ENCODE measurements at places on chromosomes 16 and 17. TPM values are rescaled to one million over a fixed set of nuclear protein-coding genes. Genes with fewer than 3 reads are reported as not detected.
A peak's percentile ranks its signal among the peaks of the same experiment; 100 is the strongest.

Gene CTU2
- total RNA-seq = 39.0 TPM

Gene VTN
- total RNA-seq = 1.3 TPM

DNA sequence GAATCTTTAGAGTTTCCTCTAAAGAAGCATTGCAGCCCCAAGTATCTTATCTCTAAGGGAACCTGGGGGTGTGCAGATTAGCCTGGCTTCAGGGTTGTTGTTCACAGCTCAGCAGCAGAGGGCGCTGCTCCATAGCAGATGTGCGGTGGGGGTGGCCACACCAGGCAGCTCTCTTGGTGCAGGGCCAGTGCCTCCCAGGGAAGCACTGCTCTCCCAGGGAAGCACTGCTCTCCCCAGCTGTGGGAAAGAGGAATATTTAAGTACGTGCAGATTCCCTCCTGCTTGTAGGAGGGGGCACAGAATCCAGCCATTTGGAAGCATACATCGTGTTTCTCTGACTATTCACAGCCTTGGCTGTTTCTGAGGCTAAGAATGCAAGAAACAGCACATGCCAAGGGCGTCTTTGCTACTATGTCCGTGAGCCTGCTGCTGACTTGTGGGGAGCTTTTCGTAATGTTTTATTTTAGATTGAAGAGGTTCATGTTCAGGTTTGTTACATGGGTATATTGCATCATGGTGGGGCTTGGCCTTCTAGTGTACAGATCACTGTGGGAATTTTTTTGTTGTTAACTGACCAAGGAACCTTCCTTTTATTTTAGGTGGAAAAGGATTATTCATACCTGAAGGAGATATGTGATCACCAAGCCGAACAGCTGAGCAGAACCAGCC lies 217.8 kb downstream of the SPECC1 start:
- peak; percentile 70 for DNase-seq

DNA sequence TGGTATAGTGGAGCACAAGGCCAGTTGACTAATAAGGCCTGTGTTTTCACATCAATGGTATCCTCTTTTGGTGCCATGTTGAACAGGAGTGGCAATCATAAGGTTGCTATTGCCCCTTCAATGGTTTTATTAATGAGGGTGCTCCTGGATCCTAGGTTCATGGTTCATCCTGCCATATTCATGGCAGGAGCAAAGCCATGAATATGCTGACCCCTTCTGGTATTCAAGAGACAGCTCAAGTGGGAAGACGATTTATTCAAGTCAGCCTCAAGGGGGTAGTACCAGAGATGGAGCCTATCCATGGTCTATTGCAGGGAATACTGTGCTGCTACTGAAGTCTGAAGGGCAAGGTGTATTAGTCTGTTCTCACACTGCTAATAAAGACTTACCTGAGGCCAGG lies 2.6 kb downstream of the ABCA9 start:
- DNase-seq = no peak

DNA sequence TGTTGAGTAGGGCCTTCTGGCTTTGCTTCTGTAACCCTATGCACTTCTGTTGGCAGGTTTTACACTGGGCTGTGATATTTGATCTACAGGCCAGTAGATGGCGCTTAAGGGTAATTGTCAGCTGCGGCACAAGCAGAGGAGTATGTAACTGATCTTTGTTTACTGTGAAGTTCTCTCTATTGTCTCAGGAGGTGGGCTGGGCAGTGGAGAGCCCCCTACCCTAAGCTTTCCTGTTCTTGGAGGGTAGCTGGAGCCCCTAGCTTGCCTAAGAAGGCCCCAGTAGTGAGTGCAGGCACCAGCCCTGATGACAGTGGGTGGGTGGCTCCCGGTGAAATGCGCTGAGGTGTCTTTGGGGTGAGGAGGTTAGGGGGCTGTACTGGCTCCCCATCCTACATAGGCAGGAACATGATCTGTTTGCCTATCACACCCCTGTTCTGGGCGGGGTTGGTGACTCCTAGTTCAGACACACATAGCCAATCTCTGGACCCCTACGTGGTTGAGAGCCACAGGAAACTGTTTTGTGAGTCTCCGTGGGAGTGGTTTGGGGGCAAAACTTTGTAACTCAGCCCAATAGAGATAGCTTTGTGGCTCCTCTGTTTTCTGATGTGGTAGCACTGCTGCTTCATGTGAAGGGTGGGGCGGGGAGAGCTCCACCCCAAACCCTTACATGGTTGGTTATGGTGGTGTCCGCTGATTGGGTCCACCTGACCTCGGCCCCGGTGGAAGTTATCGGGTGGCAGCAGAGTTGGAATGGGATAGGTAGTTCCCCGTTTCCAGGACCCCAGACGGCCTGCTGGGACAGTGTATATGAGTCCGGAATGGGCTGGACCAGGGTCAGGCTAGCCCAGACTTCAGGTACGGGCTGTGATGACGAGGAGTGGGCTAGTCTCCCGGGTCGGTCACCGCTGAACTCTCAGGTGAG lies 60.4 kb downstream of the SLFN11 start:
- peak; percentile 86 for DNase-seq

DNA sequence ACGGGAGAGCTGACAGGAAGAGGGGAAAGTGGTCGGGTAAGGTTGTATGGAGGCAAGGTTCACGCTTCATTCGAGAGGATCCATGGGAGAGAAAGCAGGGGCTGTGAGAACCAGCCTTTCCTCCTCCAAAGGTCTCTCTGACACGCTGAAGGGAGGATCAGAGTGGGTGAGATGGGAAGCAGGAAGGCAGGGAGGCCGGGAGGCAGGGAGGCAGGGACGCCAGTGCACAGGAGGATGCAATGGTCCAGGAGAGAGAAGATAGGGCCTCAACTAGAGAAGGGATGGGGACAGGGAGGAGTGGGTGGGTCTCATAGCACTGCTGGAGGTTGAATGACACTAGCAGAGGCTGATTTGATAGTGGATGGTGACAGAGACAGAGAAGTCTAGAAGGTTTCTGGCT lies 54.1 kb downstream of the PIMREG start:
- no peak for DNase-seq

- DNase-seq = no peak
These were observed 101.4 kb downstream of the MAP2K4 start for GRCh38 chr17:12122075-12122474.

DNA sequence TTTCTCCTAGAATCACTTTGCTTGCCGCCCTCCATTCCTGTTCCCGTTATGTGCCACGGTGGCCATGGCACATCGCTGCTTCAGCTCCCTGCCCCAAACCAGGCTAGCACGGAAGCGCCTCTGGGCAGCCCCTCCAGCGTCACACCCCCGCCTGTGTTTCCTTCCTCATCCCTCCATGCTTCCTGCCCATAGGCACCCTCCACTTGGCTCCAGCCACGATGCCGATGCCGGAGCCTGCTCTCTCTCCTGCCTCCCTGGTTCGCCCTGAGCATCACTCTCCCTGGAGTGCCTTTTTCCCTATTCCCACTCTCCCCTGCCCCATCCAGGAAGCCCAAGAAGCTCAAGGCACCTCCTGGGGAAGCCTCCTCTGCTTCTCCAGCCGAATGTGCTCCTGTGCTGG lies 3.2 kb upstream of the ARHGAP23 start:
- DNase-seq = no peak

GRCh38 chr16:88752386-88753002 lies 32.5 kb downstream of the PIEZO1 start:
- no peak for DNase-seq

- DNase-seq = no peak
These were observed 244.6 kb upstream of the MAF start for GRCh38 chr16:79845033-79845733.

DNA sequence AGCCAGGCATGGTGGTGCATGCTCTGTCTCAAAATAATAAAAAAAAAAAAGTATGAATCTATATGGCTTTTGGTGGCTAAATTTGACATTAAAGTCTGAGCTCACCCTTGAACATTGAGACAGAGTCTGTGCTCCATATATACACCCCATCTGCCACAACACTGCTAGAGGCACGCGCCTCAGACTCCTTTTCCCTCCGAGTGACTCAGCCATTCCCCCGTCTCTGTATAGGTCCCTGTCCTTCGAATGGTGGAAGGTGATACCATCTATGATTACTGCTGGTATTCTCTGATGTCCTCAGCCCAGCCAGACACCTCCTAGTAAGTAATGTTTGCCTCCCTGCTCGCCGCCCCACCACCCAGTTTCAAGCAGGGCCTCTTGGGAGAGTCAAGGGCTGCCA lies 4.5 kb upstream of the EFNB3 start:
- DNase-seq = no peak

GRCh38 chr17:73351764-73352163 lies 40.0 kb upstream of the CDC42EP4 start:
- no peak for DNase-seq

DNA sequence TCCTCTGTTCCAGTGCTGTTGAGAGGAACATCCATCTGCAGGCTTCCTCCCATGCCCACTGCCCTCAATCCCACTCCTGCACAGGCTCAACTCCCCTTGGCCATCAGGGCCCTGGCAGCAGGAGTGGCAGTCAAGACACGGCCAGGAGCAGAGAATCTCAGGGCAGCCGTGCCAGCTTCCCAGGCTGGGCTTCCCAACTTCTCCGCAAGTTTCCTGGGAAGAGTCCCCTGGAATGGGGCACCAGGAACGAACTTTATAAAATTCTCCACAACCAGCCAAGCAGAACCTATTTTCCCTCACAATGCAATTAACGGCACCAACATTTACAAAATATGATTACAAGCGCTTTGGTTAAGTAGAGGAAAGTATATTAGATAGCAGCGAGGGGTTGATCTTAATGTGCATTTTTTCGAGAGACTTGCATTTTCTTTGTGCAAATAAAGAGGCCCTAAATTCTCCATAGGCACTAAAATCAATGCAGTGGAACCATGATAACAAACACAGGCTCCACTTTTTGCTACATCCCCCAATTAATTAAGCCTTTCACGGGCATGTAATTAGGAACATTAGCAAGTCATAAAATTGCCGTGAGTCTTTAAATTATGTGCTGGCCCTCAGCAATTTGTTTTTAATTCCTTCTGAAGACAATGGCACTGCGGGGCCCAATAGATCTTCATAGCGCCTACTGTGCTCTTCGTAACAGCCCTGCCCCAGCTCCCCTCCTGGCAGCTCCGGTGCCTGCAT lies 99.9 kb upstream of the LHX1 start:
- DNase-seq = no peak

DNA sequence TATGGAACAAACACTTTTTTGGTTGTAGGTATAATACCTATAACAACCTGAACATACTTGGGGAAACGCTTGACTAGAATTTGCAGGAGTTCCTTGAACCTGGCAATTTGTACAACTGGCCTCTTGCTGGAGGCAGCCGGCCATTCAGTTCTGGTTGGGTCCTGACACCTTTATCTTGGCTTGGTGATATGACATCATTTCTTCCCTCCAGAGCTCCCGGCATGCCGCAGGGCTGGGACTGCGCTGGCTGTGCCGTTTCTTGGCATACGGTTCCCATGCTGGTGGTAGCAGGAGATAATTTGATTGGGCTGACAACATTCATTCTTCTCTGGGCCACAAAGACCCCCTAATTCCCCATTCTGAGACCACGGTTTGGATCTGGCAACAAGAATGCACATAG lies 87.5 kb downstream of the ASIC2 start:
- DNase-seq = no peak

DNA sequence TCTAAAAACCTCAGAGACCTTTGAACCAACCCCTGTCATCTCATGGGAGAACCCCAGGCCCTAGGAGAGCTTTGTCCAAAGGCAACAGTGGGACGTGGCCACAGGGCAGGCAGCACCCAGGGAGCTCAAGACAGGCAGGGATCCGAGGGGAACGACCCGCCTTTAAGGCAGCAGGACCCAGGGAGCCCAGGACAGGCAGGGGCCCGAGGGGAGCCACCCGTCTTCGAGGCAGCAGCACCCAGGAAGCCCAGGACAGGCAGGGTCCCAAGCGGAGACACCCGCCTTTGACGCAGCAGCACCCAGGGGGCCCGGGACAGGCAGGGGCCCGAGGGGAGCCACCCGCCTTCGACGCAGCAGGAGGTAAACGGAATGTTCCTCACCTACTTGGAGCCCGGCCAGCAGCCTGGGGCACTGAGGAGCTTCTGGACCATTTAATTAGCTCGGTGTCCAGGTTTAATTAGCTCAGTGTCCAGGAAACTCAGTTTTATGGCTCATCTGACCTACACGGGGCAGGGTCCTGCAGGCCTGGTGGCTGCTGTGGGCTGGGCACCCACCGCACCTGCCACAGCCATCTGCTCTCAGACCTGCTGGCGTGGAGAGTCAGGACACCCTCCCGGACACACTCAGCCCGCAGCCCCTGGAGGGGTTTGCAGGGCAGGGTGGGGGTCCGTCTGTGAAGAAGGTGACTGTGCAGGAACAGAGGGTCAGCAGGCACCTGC lies 24.4 kb downstream of the PIEZO1 start:
- no peak for DNase-seq

DNA sequence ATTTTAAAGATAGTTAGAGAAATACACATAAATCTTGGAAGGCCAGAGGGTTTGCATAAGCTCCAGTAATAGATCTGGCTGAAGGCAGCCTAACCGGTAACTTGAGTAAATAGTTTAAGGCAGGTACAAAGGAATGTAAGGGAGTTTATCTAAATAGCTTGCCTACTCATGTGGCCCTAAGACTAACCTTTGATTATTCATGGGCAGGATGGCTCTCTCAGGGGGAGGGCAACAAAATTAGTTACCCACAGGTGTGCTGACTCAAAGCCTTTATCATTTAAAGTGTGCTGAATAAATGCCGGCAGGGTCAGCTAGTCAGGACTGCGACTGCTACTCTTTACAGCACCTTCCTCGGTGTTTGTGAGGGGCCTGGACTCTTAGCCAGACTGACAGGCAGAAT lies 761.3 kb upstream of the KIF2B start:
- DNase-seq = no peak

DNA sequence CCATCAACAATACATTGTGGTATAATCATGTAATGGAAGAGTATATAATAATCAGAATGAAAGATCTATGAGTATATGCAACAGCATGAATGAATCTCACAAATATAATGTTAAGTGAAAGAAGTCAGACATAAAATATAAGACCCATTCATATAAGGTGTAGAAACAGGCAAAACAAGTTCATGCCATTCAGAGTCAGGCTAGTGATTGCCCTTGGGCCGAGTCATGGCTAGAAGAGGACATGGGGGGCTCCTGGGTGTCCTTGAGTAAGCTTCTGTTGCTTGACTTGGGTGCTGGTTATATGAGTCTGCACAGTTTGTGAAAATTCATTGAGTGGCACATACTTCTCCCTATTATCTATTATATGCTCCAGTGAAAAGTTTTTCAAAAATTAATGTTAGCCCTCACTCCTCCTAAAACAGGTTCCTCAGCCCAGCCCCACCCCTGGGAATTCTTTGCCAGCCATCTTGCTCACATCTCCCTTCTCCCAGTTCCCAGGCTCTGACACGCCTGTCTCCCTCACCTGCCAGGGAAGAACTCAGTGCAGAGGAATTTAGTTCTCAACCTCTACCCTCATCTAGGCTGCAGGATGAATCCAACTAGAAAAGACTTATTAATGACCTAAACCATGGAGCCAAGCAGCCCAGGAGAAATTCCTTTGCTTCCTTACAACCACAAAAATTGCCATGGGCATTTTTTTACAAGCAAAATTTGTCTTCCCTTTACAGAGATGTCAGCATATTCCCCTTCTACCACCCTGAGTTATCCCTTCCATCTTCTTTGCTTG lies 52.4 kb upstream of the NFAT5 start:
- DNase-seq = no peak

All from natural killer cell treated with Interleukin-12 subunit alpha and Interleukin-12 subunit beta and Interleukin-15 and Interleukin-18, amount 100 ng/mL, for 72 hours (primary cell).